Tibial nerve (tissue), 4 donors: ENCODE measurements at places on chromosomes 12 and 14.

GRCh38 chr12:75748136-75748535 is 236.7 kb upstream of the KRR1 start:
- no peak overlapping the region for H3K4me3 ChIP-seq
- no peak for DNase-seq
- no peak overlapping the region for H3K27ac ChIP-seq
- H3K27me3 ChIP-seq = no peaks in the 10 kb centered on the region

DNA sequence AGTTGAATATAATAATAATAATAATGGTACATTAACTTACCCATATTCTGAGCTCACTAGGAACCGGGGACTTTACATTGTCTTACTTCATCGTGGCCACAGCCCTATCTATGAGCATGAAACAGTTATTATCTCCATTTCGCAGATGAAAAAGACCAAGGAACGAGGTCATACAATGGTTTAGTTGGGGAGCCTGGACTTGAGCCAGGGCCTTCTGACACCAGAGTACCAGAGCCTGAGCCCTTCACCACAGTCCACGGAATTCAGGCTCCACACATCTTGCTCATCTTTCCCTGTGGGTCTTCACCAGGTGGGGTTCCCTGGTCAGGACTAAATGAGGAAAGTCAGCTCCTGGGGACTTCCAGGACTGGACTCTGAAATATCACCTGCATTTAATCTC is 31.3 kb upstream of the CMKLR1 start:
- H3K4me1 ChIP-seq = no peaks in the 10 kb centered on the region
- no peak overlapping the region for H3K4me3 ChIP-seq
- H3K27ac ChIP-seq = no peak overlapping the region
- no peaks in the 10 kb centered on the region for H3K27me3 ChIP-seq
- no peaks in the 10 kb centered on the region for H3K36me3 ChIP-seq

DNA sequence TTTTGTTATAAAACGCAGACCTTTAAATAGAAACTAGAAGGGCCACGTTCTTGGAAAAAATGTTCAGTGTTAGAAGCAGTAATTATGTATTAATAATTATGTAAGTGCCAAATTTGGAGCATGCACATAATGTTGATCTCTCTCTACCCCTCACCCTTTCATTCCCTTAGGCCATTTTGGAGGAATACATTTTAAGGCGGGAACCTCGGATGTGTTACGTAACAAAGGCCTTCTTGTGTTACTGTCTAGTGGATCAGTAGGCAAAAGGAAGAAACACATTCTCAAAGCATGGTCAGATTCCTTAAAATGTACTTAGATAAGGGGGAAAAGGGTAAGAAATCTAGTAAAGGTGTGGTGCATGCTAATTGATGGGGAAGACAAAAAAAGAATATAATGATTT is 52.7 kb downstream of the RASSF3 start:
- no peak overlapping the region for H3K4me3 ChIP-seq
- H3K27me3 ChIP-seq = no peaks in the 10 kb centered on the region
- DNase-seq = no peak

- H3K4me1 ChIP-seq = peaks cover 21% of the 10 kb centered on the region
- H3K27ac ChIP-seq = no peak overlapping the region
- no peaks in the 10 kb centered on the region for H3K36me3 ChIP-seq
- no peaks in the 10 kb centered on the region for H3K27me3 ChIP-seq
- H3K4me3 ChIP-seq = no peak overlapping the region
Measured at GRCh38 chr14:45698462-45699134, 445.6 kb upstream of the MIS18BP1 start.

DNA sequence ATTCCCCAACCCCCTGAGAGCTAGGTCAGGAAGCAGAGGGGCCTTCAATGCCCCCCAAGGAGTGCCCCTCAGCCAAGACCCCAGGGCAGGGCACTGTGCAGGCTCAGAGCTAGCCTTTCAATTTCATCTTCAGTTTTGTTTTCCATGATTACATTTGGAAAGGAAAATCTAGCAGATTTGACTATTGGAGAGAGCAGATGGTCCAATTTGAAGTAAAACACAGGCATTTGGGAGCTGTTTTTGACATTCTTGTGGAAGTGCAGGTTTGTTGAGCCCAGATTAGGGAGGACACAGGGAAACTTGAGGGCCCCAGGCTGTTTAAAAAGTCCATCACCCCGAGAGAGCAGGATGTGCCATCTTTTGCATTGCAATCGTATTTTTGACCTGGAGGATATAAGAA is 58.6 kb upstream of the GPATCH2L start:
- no peaks in the 10 kb centered on the region for H3K27me3 ChIP-seq
- no peak overlapping the region for H3K27ac ChIP-seq
- H3K36me3 ChIP-seq = no peaks in the 10 kb centered on the region
- no peak for DNase-seq

DNA sequence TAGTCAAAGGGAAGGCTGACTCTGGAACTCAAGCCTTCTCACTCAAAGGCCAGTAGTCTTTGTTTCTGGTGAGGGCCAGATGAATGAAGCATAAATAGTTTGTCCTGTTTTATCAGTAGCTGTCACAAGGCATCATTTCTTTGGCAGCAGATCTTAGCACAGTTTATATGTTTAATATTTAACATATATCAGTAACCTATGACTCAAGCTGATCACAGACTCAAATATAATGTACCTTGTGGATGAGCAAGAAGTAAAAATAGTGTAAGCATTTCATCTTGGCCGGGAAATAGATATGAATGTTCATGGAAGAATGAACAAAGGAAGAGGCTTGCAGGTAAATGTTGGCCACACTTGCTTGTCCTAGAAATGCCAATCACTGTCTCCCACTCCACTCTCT is 158.3 kb upstream of the BMP4 start:
- no peak for DNase-seq
- no peak overlapping the region for H3K27ac ChIP-seq
- H3K4me1 ChIP-seq = peaks cover 14% of the 10 kb centered on the region
- H3K27me3 ChIP-seq = no peaks in the 10 kb centered on the region

DNA sequence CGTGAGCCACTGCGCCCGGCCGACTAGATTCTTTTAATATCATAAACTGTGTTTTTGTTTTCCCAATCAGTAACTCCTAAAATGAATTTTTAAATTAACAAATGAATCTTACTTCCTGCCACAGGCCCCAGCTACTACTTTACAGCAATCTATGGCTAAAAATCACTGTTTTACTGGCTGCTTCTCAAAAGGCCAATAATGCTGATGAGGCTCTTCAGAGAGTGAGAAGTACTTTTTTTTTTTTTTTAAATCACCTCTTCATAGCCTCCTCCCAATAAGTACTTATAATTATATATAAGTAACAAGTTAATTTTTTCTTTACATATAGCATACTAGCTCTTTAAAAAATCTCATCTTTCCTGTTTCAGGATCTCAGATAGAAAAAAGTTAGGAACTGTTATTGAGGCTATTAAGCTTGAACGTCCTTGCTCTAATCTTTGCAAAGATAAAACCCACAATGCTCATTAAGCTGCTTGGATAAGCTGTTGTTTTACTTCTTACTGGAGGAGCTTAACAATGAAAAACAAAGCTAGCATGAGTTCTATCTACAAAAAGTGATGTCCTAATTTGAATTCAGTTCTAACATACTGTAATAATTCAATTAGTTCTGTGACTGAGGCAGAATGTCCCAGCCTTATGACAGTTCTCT is 12.8 kb upstream of the WDR20 start:
- H3K4me3 ChIP-seq = no peak overlapping the region
- no peaks in the 10 kb centered on the region for H3K27me3 ChIP-seq

- no peak for DNase-seq
- H3K36me3 ChIP-seq = no peaks in the 10 kb centered on the region
- H3K4me3 ChIP-seq = no peak overlapping the region
- H3K27ac ChIP-seq = no peak overlapping the region
- no peaks in the 10 kb centered on the region for H3K27me3 ChIP-seq
- H3K4me1 ChIP-seq = no peaks in the 10 kb centered on the region
Measured at GRCh38 chr12:3592856-3593625, 102.0 kb downstream of the PRMT8 start.

- DNase-seq = no peak
- H3K27ac ChIP-seq = no peak overlapping the region
- H3K4me3 ChIP-seq = no peak overlapping the region
- no peaks in the 10 kb centered on the region for H3K36me3 ChIP-seq
- H3K27me3 ChIP-seq = no peaks in the 10 kb centered on the region
- H3K4me1 ChIP-seq = no peaks in the 10 kb centered on the region
Measured at GRCh38 chr12:59873136-59873535, 277.3 kb downstream of the SLC16A7 start.

DNA sequence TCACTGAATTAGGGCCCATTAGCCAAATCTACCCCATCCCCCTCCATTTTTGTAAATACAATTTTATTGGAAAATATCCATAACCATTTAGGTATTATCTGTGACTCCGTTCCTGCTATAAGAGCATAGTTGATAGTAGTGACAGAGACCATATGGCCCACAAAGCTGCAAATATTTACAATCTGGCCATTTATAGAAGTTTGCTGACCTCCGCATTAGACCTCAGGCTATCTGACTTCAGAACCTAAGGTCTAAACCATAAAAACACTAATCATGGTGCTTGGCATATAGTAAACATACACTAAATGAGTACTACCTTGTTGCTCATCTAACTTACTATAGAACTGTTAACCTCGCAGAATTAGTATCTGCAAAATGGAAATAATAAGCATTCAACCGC is 124.8 kb downstream of the NPAS3 start:
- DNase-seq = no peak
- H3K4me1 ChIP-seq = no peaks in the 10 kb centered on the region
- no peak overlapping the region for H3K4me3 ChIP-seq
- H3K27me3 ChIP-seq = no peaks in the 10 kb centered on the region
- H3K36me3 ChIP-seq = no peaks in the 10 kb centered on the region

- no peaks in the 10 kb centered on the region for H3K4me1 ChIP-seq
- H3K27me3 ChIP-seq = no peaks in the 10 kb centered on the region
- H3K36me3 ChIP-seq = no peaks in the 10 kb centered on the region
- no peak overlapping the region for H3K27ac ChIP-seq
Measured at GRCh38 chr14:86675059-86675458, 1145.1 kb downstream of the FLRT2 start.
